ENCODE measurements at places on chromosomes 1 and 21.

DNA sequence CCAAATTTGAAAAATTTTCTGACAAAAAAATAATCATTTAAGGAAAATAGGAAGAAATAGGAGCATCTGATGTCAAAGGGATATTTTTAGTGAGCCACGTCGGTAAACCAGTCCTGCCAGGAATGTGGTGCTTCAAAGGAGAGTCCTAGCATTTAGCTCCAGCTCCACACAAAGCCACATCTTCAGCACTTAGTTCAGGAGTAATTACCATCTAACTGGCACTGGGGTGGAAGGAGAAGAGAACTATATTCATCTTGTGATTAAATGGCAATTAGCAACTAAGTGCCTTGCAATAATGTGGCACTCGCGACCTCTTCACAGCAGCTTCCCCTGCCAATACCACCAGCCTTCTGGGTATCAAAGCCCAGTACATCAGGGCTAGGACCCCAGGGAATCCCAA is 409.1 kb downstream of the SETD4 start:
- DNase-seq = no peak

- DNase-seq = no peak
Measured at GRCh38 chr1:165899461-165899941, 72.1 kb downstream of the UCK2 start.

DNA sequence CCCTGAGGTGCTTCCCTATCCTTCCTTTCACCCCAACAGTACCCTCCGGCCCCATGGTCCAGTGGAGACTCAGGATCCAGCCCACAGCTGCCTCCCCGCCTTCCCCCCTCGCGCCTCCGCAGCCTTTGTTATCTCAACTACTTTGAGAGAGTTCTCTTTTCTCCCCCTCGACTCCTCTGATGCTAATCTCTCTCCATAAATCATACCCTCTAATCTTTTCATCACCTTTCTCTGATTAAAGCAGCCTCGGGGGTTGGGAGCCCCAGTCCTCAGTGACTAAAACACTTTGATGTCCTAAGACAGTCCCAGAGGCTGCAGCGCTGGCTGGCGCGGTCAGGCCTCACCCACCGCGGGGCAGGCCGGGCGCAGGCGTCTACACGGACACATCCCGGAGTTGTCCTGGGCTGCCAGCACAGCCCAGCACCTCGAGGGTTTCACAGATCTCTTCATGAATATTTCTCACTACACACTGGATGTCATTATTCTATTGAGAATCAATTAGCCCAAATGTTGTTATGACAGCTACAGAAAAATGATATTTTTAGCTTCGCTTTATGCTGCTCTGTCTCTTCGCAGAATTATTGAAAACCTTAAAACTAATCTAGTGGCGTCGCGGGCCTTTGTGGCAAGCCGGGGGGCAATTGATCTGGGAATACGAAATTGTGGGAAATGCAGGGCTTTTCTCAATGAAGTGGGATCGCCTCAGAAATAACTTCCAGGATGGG is 289.5 kb downstream of the RRAGC start:
- DNase-seq = no peak

DNA sequence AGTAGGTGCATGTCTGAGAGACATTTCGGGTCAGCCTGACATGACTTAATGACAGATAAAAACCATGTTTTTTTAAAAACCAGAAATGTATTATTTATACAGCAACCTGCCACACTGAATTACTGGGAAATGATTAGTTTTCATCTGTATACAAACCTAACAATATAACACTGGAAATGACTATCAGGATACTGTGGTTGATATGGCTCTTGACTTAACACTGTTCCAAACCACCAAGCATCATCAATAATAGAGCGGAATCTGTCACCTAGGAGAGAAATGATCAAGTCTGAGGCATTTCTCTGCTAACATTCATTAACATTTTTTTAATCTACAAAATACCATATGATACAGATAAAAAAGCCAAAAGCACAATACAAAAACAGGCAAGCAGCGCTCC is 41.7 kb upstream of the PSMG1 start:
- DNase-seq = no peak

- DNase-seq = no peak
Measured at GRCh38 chr1:176119549-176119948, 87.5 kb downstream of the COP1 start.

DNA sequence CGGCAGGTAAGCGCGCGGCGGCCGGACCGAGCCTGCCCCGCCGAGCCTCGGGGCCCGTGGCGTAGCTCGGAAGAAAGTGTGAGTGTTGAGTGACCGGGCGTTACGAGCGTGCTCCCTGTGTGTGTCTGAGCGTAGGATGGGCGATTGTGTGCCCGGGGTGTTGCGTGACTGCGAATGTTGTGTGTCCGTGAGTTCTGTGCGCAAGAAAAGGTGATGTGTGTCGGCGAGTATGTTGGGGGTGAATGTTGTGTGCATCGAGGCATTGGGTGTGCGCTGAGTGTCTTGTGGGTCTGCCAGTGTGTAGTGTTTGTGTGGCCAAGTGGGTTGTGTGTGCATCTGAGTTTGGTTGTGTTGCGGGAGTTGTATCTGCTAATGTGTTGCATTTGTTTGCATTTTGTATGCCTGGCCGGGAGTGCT is 398 bp downstream of the PTPRU start:
- DNase-seq = no peak

DNA sequence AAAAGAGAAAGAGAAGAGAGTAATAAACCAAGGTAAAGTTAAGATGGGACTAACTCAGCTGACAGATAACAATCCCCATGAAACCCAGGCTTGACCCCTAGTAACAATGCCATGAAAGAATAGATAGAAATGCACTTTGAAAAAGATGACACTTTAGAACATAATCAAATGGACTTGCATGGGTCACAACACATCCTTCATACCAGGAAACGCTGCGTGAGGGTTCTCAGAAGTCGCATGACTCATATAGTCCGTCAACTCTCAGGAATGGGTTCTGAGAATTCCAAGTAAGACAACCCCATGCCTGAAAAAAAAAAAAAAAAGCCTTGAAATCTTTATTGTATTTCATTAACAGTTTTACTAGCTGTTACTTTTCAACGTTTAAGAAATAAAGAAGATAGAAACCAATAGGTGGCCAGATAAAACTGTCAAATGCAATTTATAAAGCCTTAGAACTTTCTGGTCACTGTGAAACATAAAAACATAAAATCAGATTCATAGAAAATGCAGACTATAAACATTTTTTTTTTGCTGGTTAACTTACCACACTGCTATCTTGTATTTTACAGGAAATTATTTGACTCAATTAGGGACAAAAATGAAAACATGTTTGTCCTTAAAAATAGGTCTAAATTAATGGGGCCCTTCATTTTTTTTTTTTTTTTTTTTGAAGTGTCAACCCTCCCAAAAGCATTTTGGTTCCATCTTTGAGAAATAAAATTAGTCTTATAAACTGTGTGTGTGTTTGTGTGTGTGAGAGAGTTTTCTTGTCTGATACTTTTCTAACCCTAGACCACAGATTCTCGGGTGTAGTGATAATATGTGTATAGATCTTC is 202.1 kb downstream of the NCAM2 start:
- no peak for DNase-seq

- DNase-seq = no peak
Measured at GRCh38 chr21:16422702-16423101, 692.9 kb downstream of the USP25 start.

DNA sequence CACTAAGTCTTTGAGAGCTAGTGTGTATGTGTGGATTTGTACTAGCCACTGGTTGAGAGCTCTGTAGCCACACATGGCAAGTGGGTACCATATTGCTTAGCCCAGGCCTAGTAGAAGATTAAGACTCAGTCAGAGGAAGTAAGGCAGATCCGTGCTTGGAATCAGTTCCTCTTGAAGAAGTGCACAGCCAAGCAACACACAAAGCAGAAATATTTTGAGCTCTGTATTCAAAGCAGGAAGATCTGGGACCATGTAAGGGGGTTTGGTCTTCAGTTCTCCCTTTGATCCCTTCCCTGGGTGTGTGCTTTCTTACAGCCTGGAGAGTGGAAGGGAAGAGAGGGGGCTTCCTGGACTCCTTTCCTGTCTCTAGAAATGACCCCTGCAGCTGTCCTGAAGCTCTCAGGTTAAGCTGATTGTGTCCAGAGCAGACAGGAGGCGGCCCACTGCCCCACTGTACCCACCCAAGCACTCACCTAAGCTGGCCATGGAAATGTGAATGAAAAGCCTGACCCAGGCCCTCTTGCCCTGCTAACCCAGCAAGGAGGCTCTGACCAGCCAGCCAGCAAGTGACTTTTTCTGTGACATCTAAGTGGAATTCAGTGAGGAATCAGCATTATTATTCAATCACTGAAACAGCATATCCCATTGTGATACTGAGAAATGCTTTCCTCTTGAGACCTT is 3.6 kb downstream of the ETS2 start:
- DNase-seq = no peak

- no peak for DNase-seq
Measured at GRCh38 chr1:55654171-55654570, 439.0 kb upstream of the USP24 start.

- no peak for DNase-seq
Measured at GRCh38 chr1:200362421-200362820, 47.4 kb downstream of the ZNF281 start.

DNA sequence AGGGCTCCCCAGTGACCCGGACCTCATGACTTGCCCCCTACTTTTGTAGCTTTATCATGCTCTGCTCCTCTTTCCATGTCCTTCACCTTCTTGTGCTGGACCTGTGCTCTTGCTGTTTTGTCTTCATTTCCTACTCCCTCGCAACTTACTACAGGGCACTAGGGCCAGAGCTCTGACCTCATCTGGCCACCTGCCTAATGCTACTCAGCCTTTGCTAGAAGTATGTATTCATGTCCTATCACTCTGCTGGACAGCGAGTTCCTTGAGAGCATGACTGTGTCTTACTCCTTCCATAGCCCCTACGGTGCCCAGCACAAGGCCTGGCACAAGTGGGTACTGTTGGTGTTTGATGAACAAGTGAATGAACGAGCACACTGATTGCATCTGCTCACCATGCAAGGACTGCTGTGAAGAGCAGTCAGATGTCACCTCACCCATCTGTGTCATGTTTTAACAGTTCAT is 1.9 kb downstream of the MTFR1L start:
- DNase-seq = no peak

GRCh38 chr1:188155261-188155660 is 1326.5 kb downstream of the PLA2G4A start:
- no peak for DNase-seq

DNA sequence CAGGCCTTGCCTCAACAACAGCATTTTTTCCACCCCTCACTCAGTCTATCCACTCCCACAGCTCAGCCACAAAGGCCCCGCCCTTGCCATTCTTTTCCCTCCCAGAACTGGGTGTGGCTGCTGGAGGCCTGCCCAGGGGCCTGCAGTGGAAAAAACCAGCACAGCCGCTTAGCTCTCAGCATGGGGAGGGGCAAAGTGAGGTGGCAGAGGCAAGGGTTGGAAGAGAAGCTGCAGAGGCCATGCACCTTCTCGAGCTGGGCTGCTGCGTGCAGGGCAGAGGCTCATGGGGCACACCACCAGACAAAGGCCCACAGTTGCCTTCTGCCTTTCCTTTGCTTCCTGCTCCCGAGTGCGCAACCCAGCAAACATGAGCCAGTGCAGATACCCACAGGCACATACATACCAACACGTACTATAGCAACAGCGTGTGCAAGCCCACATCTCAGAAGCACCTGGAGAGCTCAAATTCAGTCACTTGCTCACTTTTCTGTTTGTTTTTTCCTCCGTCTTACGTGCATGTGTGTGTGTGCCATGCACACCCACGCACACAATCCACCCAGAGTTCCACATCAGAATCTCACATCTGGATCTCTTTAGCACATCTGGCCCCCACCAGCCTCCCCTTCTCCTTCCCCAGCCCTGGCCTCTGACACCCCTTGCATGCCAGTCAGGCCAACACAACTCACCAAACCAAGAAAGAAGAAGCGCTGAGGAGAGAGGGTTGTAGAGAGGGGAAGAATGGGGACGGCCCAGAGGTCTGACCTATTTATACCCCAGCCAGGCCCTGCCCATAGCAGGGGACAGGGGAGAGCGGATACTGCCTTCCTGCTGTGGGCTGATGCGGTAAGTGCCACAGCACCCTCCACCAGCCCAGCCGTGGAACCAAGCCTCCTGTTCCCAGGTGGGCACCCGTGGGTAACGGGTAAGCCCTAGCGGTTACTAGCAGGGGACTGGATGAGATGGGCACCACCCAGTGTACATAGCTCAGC is at the start of gene S100A4:
Gene S100A4, minus strand, starts transcription at position 740 of the 989 bp plus-strand sequence. CDS start 1,012 bp downstream, outside the sequence.
- peak; percentile 86 for DNase-seq

DNA sequence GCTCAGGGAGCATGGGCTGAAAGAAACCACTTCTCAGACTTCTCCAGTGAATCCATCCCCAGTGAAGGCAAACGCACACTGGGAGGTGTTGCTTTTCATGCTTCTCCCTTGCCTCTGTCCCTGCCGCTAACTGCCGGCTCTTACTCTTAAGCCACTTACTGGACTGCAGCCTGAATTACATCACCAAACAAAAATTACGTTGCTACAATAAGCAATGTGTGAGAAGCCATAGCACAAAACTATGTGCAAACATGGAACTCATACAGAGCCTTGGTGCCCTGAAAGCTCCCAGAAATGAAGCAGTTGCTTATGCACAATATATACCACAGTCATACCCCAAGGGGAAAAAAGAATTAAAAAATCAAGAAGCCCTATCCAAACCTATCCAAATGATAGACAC is 375.2 kb downstream of the KCNH1 start:
- no peak for DNase-seq

DNA sequence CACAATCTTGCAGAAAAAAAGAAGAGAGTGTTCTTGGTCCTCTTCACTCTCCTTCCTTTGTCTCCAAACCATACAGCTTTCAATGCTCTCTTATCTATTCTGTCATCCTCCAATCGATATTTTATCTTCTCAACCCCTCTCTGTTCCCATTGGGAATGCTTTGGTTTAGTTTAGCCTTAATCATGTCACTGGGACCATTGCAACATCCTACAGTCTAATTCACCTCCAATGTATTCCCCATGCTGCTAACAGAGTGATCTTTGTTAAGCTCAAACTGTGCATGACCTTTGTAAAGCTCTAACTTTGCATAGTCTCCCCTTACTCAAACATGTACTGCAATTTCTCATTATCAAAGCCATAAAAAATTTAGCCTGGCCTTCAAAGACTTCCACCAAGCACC is 2.9 kb downstream of the MPL start:
- DNase-seq = no peak

DNA sequence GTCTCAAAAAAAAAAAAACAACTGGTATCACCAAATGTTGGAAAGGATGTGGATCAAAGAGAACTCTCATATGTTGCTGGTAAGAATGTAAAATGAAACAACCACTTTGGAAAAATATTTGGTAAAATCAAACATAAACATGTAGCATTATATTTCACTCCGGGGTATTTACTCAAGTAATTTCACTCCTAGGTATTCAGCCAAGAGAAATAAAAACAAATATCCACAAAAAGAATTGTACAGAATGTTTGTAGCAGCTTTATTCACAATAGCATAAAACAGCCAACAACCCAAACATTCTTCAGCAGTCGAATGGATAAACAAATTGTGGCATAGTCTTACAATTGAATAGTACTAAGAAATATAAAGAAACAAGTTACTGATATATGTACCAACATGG is 32.4 kb upstream of the ZSWIM5 start:
- DNase-seq = no peak

- no peak for DNase-seq
Measured at GRCh38 chr1:73943270-73943669, 254.7 kb downstream of the LRRIQ3 start.

GRCh38 chr1:109011335-109011734 is 30.6 kb downstream of the WDR47 start:
- DNase-seq = no peak

- DNase-seq = no peak
Measured at GRCh38 chr1:59026472-59026948, 242.7 kb upstream of the JUN start.

GRCh38 chr1:57844382-57844980 is 420.6 kb upstream of the DAB1 start:
- DNase-seq = no peak

Data from NCI-H1436 treated with DMSO at 0.1 percent for 48 hours (cell line).